NCI-H1436 (cell line): ENCODE measurements at places on chromosomes 3 and 15.

- no peak for DNase-seq
Measured at GRCh38 chr3:50848308-50848707, 173.6 kb downstream of the DOCK3 start.

- DNase-seq, result no peak
Measured at GRCh38 chr3:65758876-65759598, 279.7 kb downstream of the MAGI1 start.

- DNase-seq, result peak; percentile 56
Measured at GRCh38 chr15:89472785-89473256, 23.6 kb downstream of the RHCG start.

DNA sequence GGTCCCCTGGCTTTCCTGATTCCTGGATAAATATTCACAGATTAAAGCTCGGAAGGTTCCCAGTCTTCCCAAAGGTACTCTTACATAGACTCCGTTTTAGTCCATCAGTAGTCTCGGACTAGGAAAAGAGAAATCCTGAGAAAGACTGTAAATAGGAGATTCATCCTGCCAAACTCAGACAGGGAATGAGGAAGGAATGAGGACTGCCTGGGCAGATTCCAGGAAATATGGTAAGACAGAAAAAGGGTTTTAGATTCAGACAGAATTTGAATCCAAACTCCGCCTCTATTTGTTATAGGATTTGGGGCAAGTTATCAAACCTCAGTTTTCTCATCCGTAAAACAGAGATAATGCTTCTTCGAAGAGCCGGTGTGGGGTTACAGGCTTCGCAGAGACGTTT lies 77.8 kb upstream of the VGLL4 start:
- DNase-seq, result no peak

DNA sequence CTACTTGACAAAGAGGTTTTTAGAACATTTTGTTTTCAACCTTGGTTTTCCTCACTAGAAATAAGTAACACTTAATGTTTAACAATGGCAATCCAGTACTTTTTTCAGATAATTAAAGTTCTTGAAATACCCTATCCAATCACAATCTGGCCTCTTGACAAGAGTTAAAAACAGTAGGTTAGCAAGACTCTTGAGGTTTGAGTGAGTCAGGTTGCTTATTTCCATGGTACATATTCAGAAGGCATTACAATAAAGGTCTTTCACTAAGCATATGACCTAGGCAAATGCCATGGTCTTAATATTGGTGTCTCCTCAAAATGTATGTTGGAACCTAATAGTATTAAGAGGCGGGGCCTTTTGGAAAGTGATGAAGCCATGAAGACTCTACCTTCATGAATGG lies 5.6 kb downstream of the SUCNR1 start:
- no peak for DNase-seq
